ENCODE measurements at places on chromosomes 1 and 21.

DNA sequence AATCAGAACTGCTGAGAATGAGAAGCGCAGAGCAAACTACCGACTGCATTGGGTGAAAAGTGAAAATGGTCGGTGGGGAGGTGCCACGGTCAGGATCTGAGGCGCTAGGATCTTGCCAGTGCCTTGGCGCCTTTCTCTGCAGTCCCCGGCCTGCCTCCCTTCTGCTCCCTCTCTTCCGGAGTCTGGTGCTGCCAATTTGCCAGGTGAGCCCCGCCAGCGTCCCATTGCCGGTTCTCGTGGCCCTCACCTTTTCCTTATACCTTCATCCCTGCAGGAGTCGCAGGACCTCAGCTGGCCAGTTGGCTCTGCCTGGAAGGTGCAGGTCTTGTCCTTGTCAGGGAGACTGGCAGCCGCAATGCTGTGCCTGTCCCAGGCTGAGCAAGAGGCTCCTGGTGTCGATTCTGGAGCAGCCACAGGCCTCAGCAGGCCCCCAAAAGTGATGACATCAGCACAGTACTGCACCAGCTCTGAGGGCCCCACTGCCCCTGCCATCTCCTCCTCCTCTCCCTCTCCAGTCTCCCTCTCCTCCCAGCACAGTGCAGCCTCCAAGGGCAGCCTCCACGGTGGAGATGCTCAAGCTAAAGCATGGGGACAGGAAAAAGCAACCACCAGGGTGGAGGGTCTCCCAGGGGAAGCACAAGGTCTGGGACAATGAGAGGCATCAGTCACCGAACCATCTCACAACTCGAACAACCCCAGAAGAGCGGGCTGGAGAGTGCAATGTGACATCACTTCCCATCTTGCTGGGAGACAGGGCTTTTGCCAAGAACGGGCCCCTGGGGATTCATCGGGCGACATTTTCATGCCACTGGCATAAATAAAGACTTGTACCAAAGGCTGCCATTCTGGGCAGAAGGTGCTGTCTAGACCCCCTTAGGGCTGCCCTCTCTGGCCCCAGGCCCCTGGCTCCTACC lies 37.1 kb upstream of the H6PD start:
- DNase-seq: peak; percentile 48

DNA sequence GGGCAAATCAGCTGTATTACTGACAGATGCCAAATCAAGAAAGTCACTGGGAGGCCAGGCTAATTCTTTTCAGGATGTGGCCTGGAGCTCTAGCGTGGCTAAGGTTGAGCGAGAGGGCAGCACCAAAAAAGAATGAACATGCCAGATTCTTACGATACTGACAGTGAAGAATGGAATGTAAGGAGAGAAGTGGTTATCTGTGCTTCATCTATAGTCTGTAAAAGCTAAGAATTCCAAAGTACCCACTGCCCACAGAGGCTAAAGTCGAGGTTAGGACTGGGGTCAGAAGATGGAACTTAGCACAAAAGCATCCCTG lies 32.7 kb downstream of the TFAP2E start:
- DNase-seq: no peak

- DNase-seq: peak; percentile 77
Observed at GRCh38 chr1:230268371-230269170, 157.6 kb downstream of the PGBD5 start.

GRCh38 chr1:10450836-10451235 lies 1.0 kb downstream of the CORT start:
- no peak for DNase-seq

DNA sequence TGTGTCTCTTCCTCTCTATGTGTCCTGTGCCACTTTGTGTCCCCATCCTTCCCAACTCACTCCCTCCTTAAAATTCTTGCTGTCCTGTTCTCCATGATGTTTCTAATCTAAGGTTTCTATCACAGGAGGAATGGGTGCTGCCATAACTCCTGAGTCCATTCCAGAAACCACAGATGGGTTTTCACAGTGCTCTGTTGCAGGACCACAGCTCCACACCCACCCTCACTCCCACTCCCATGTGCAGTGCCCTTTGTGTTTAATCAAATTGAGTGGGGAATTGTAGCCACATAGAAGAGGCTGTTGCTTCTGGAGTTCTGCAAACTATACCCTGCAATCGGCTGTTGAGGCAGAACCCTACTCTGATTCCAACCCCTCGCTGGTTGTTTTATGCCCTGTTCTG lies 142.1 kb downstream of the SPATA46 start:
- DNase-seq: no peak

DNA sequence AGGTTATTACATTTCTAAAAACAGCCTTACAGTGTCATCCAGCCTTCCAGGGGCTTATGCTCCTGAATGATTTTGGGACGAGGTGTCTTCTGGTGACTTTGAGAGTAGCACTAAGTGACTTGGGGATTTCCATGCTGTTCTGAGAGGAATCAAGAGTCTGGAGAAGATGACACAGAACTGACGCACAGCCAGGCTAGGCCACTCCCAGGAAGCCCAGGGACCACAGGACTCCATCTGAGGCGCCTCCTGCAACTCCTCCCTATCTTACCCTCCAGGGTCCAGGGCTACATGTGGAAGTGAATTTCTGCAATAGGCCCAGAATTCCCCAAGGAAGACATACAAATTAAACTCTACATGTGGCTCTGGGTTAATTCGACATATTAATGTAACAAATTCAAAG lies 92.5 kb downstream of the SLC25A24 start:
- peak; percentile 78 for DNase-seq

DNA sequence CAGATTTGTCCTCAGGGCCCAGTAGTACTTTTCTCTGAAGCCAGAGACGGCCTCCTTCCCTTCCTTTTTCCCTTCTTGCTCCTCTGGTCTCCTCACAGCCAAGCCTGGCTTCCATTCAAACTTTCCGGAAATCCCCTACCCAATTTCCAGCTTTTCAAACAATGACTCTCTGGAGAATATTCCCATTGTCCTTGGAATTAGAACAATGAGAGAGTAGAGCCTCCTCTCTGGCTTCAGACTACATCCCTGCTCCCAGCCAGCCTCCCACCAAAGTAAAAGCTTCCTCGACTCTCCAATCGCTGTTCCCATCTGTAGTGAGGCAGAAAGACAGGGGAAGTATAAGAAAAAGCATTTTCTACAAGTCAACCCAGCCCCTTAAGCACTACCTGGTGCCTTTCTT lies 77.7 kb upstream of the SOX13 start:
- no peak for DNase-seq

DNA sequence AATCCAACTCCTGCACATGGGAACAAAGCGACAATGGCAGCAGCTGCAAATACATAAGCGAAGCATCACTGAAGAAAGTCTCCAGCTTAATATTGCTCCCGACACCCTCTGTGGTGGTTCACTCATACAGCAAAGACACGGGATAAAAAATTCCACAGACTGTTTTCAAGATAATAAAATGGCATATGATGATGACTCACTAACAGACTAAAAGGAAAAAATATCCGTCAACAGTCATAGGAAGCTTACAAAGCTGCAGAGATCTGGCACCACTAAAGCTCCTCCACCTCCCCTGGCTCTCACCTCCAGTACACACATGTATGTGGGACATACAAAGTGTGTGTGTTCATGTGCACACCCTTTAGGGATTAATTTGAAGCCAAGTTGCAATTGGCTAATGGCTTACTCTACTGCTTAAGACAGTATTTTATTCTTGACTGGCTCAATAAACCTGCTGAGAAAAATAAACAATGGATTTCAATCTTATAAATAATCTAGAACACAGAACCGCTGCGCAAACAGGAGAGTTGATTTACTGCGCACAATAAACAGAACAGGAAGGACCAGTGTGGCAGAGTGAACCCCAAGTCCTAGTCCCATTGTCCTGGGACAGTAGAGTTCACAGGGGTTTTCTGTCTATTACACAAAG lies 94.4 kb downstream of the SLC45A1 start:
- DNase-seq: peak; percentile 94

- DNase-seq: no peak
Observed at GRCh38 chr1:236514703-236515442, 8.9 kb upstream of the LGALS8 start.

DNA sequence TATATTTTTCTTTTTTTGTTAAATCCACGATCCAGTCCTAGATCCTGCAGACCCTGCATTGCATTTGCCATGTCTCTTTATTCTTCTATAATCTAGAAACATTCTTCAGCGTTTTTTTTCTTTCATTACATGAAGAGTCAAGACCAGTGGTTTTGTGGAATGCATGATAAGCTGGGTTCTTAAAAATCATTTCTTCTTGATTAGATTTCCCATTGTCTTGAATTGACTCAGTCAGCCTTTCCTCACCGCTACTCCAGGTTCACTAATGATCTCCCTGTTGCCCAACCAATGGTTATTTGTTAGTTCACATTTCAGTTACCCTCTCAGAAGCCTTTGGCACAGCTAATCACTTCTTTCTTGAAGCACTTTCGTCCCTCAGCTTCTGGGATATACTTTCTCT lies 25.2 kb downstream of the CHD1L start:
- DNase-seq: no peak
